Osteoblast (primary cell): ENCODE measurements at places on chromosomes 4 and X. TPM values are rescaled to one million over a fixed set of nuclear protein-coding genes. Genes with fewer than 3 reads are reported as not detected.

The SMARCA1 gene
- total RNA-seq, result 44.8 and 58.6 TPM in 2 replicates

The CLNK gene
- not detected in 2 replicates for total RNA-seq

The PLRG1 gene
- total RNA-seq, result 79.9 and 81.8 TPM in 2 replicates

The TRIM60 gene
- total RNA-seq, result not detected in 2 replicates

The SOWAHB gene
- under 0.01 TPM in 2 replicates for total RNA-seq

The CHIC1 gene
- total RNA-seq, result 12.3 and 13.3 TPM in 2 replicates

The GABRA4 gene
- under 0.01 TPM in 1 of 2 replicates, not detected in the other for total RNA-seq

The PHEX gene
- total RNA-seq, result 0.88 and 1.4 TPM in 2 replicates

The BEX2 gene
- 2.4 and 4.3 TPM in 2 replicates for total RNA-seq

The FGG gene
- not detected in 2 replicates for total RNA-seq

- no peak for DNase-seq
Measured at GRCh38 chr4:88672987-88673386, 24.6 kb downstream of the NAP1L5 start.

DNA sequence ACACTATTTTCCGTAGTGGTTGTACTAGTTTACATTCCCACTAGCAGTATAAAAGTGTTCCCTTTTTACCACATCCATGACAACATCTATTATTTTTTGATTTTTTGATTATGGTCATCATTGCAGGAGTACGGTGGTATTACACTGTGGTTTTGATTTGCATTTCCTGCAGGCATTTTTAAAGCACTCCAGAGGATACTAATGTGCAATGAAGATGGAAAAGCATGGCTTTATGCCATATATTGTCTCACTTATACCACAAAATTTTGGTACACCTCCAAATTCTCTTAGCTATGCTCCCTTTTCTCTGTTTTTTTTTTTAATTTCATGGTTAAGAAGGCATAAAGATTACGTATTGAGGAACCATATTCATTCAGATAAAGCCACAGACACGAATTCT lies 35.1 kb upstream of the NPY2R start:
- DNase-seq, result no peak

- DNase-seq, result peak; percentile 66
Measured at GRCh38 chrX:83469551-83469950, 38.5 kb upstream of the POU3F4 start.

- peak; percentile 57 for DNase-seq
Measured at GRCh38 chr4:6619116-6619465, 21.4 kb upstream of the MRFAP1 start.

GRCh38 chr4:30865691-30866090 lies 145.5 kb downstream of the PCDH7 start:
- no peak for DNase-seq

GRCh38 chr4:32700838-32701237 lies 1980.7 kb downstream of the PCDH7 start:
- no peak for DNase-seq

GRCh38 chr4:18664171-18664570 lies 642.6 kb upstream of the LCORL start:
- DNase-seq, result peak; percentile 22

GRCh38 chr4:13918991-13919441 lies 291.5 kb upstream of the BOD1L1 start:
- DNase-seq, result no peak

DNA sequence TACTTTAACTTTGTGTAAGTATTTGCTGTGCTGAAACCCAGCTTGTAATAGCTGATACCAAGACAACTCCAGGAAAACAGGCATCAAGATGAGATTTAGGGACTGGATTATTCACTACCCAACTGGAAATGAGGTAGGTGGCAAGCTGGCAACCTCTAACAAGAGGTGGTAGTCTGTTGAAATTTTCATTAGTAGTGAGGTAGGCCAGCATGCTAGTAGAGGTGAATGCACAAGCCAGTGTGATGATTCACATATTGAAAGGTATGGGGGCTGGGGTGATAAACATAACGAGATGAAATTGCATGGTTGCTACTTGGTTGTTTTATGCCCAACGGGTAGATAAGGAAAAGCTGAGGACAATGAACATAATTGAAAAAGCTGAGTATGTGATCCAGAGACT lies 8.5 kb upstream of the TMPRSS11D start:
- DNase-seq, result no peak

- DNase-seq, result peak; percentile 78
Measured at GRCh38 chr4:177108708-177109107, 201.0 kb upstream of the NEIL3 start.

DNA sequence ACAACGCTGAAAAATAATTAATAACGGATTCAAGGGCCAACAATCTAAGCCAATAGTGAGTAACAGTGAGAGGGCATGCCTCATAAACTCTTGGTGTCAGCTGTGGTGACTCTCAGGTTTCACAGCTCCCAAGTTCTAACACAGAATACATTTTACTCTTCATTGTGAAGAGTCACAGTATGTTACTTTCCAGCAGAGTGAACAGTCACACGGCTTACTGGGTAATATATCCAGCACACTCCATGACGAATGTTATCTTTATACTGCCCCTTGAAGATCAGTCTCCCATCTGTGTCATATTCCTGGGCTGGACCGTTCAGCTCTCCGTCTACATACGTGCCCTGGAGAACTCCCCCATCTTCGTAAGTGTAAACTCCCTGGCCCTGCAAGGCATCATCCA lies 23.1 kb downstream of the SETD7 start:
- DNase-seq, result no peak

DNA sequence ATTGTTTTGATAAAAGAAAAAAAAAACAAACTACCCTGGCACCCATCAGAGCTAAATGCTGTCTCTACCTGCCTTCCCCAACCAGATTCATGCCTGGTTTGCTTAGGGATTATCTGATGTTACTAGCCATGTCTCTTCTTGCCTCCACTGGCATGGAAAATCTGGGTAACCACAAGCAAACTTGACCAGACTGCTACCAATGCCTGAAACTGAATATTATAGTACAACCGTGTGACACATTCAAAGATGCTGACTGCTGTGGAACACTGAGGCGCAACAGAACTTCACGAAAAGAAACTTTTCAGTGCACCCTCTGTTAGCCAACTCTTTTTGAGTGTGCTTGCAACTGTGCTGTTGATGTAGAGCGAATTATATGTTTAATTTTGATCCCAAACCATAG lies 228.1 kb downstream of the CBR4 start:
- no peak for DNase-seq

DNA sequence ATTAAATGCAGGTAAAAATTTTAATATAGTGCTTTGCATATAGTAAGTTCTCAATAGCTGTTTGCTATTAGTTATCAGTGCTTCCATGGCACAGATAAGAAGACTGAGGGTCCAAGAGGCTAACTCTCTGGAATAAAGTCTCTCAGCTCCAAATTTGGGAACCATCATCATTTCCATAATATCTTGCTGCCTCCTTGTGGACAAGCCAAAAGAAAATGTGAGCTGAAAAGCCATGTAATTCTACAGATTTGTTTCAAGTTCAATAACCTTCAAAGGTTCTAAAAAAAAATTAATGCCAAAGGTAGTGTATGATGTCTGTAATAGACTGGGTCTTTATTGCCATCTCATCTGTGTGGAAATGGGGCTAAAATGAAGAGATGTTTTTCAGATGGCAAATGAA lies 136.9 kb upstream of the VCX start:
- DNase-seq, result no peak

DNA sequence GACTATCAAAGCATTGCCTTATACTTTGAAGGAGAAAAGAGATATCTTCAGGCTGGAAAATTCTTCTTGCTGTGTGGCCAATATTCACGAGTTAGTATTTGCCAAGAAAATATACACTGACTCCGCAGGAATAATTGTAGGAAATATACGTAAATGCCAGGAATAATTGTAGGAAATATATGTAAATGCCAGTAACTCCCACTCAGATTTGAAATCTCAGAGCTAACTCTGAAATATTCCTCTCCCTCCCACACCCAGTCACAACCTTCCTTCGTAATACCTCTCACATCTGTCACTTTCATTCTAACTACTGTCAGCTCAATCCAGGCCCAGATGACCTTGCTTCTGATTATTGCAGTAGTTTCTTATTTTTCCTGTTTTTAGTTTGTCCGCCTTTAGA lies 73.5 kb downstream of the WDR19 start:
- no peak for DNase-seq

DNA sequence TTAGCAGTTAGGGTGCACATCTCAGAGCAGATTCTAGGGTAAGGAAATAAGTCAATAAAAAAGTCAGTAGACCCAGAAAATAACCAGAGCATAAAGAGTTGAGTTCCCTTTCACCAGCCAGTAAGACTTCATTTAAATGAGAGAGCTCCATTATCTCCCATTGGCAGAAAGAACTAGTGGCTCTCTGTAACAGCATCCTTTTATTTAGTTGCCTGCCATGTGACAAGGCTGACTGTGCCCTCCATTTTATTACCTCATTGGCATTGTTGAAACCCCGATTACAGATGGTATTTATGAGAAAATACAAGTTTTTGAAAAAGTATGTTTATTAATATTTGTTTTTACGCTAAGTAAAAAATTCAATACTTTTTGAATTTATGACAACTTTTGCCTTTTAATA lies 859.5 kb upstream of the NDST4 start:
- no peak for DNase-seq

DNA sequence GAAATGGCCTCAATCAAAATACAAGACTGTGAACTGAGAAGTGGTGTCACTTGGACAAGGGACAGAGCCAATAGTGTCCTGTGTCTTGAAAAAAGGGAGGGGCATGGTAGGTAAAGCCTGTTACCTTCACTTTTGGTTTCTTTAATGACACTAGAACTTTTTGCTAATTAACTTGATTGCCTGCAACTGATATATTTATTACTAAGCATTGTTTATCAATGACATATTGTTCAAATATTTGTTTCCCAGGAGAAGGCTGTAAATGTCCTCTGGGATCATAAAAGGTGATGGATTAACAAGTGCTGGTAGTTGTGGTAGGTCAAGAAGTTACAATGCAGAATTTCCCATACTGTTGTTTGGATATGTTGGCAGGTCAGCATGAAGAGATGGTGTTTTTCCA lies 93.8 kb upstream of the SCML1 start:
- no peak for DNase-seq

DNA sequence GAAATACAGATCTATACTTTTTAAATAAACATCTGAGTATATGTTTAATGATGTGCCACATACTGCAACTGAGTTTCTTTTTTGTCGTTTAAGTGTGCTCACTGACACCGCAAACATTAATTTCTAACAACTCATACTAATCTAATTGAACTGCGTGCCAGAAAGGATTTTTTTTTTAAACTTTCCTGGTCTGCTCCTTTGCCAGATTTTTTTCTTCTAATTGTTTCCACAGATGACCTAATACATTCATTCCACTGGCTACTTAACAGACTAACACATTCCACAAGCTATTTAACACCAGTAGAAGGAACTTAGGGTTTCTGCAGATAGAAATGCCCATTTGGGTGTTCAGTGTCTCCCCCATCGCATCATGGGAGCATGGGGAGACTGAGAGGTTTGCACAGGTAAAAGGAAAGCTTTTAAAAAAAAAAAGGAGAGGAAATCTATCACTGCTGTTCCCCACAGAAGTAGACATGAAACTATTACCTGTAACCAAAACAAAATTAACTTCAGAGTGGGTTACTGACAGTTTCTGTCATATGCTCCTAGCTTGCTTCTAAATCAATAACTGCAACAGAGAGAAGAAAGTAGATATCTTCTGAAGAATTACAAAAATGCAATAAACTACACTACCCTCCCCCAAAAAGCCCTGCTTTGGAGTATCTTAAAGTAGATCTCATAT lies 31.6 kb downstream of the SH3KBP1 start:
- no peak for DNase-seq

DNA sequence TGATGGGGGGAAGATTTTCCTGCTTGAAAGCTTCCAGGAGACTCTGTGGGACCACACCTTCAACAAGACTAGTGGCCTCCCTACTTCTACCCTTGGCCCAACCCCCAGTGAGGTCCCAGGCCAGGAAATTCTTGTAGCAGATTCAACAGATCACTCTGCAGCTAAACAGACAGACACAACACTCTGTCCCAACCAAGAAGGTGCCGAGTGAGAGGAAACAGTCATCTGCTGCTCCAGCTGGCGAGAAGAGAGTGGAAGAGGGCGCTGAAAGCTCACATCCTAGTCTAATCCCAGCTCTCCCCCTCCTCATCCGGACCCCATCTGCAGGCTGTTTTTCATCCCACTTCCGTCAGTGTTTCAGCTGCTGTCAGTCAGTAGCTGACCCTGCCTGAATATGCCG lies 63.4 kb downstream of the CHRDL1 start:
- DNase-seq, result no peak

DNA sequence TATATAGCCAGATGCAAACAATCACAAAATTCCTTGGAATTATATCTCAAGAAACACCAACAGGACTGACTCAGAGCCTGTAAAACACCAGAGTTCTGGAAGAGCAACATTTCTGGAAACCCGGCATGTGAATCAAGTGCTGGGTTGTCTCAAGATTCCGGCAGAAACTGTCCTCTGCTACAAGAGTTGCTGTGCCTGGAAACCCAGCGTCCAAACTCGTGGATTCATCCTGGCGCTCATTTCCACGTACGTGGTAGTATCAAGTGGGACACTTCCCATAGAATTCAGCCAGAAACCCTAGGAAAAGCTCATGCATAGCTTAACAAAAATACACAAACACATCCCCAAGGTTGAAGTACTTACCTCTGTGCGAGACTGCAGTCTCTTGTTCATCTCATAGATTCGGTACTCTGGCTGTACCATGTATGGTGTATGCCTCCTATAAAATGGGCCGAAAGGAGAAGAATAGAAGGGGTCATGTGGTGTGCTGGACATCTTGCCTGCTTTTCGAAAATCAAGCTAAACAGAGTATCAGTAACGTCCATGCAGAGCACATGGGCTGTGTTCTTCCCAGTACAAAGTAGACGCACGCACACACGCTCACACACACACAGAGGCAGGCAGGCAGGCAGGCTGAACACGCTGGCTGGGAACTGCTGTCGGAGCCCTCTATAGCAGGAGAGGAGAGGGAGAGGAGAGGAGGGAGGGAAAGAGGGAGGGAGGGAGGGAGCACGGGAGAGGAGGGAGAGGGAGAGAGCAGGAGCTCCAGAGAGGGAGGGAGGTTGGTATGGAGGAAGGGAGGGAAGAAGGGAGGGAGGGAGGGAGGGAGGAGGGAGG lies at the start of gene LDB2:
Gene LDB2 (minus strand): TSS at position 655 of the 837 bp plus-strand sequence.
- no peak for DNase-seq

- DNase-seq, result no peak
Measured at GRCh38 chr4:21991562-21991961, 43.0 kb upstream of the KCNIP4 start.

GRCh38 chrX:140501940-140502468 lies 2.9 kb downstream of the SOX3 start:
- no peak for DNase-seq

- DNase-seq, result no peak
Measured at GRCh38 chr4:169200361-169201030, 70.3 kb downstream of the SH3RF1 start.

DNA sequence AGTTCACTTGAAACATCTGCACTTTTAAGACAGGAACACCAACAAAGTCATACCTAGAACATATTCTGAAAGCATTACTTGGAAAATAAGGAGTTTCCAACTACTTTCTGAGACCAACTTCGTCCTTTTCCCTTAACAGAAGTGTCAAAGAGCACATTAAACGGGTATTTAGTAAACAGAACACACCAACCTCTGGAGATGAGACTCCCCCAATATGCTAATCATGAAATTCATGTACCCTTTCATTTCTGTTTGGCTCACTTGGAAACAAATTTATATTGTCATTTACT lies 69.2 kb downstream of the NOCT start:
- no peak for DNase-seq
